ENCODE measurements at places on chromosomes 3 and 15.

DNA sequence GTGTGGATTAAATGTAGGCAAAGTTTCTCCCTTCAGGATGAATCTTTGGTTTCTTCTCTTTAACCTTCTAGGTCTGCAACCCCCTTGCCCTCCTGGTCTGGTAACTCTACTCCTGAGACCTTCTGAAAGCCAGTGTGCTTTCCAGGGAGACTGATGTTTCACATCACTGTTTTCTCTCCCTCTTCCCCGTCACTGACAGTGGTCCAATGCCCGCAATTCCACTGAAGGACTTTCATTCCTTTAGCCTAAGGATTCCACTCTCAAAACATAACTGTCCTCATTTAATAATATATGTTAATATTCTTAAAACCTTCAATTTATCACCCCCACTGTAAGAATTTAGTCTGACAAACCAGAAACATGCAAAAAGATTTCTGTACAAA, 101.5 kb upstream of the CPNE4 start:
- DNase-seq, result no peak

GRCh38 chr3:2166552-2166951, 67.9 kb downstream of the CNTN4 start:
- no peak for DNase-seq

- no peak for DNase-seq
Observed at GRCh38 chr15:61685971-61686370, 374.3 kb downstream of the VPS13C start.

DNA sequence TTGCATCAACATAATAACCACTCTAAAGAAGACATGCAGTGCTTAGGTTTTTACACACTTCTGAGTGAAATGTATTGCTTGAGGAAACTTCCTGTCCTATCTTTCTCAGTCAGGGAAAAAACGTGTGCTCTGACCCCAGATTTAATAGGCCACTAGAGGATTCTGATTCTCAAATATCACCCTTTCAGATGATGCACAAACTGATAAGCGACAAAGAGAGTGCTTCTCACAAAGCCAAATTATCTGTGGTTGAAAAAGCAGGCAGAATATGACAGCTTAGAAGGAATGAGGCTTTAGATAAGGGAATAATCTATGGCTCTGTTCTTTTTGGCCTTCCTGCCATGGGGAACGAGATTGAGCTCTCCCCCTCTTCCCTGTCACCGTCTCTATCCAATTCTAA, 583.4 kb upstream of the SGO1 start:
- DNase-seq, result no peak

DNA sequence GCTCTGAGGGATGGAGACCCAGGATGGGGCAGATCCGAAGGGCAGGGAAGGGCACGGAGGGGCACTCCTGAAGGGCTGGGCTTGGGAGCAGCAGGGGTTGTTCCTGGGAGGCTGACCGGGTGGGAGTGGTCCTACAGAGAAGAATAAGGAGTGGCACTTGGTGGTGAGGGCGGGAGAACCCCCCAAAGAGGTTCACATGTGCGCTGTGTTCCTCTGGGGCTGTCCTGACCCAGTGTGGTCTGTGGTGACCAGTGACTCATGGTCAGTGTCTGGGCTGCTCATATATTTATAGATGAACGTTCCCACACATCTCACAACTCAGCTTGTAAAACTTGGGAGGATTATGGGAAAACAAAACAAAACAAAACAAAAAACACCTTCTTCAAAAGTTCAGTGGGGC, 10.0 kb downstream of the TRPM1 start:
- no peak for DNase-seq

DNA sequence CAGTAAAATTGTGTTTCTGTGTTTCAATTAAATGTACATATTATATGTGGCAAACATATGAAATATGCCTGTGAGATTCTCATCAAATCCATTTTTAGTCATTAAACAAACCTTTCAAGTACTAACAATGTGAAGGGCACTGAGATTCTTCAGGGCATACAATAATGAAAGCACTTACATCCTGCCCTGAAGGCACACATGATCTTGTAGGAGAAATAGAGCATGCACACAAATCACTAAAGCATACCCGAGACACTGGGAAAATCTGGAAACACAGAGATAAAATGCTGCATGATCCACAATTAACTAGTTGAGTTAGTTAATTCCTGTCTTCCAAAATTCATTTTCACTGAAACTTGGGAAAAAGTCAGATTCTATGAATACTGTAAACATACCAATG, 810.5 kb upstream of the NECTIN3 start:
- no peak for DNase-seq

DNA sequence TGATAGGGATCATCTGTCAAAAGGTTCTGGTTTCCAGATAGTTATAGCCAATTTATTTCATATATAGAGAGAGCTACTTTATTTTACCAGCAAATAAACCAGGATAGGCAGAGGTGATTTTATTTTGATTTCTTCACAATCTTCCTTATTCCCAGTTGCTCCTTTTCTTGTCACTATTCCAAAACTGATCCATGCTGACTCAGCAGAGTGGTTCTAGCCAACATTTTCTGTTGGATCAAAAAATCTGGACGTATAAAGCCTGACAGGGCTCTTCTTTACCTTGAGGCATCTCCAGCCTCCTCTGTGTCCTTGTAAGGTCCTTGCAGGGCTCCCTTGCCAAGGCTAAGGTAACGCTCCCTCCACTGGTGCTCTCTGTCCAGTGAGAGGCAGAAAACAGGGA, 15.8 kb downstream of the HDC start:
- no peak for DNase-seq

DNA sequence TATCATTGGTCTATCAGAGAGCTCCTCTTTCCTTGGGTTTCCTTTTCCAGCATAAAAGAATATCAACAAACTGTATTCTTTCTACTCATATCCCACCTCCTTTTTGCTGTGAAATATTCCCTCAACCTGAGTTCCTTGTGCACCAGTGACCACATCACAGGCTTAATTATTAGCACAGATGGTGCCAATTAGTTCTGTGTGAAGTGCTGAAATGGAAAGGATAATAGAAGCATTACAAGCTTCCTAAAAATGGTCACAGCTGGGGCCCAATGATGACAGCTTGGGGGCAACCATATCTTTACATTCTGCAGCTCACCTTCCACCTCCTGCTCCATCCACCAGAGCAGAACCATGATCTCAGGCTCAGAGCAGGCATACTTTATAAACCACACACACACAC, 84.6 kb downstream of the ANO10 start:
- no peak for DNase-seq

DNA sequence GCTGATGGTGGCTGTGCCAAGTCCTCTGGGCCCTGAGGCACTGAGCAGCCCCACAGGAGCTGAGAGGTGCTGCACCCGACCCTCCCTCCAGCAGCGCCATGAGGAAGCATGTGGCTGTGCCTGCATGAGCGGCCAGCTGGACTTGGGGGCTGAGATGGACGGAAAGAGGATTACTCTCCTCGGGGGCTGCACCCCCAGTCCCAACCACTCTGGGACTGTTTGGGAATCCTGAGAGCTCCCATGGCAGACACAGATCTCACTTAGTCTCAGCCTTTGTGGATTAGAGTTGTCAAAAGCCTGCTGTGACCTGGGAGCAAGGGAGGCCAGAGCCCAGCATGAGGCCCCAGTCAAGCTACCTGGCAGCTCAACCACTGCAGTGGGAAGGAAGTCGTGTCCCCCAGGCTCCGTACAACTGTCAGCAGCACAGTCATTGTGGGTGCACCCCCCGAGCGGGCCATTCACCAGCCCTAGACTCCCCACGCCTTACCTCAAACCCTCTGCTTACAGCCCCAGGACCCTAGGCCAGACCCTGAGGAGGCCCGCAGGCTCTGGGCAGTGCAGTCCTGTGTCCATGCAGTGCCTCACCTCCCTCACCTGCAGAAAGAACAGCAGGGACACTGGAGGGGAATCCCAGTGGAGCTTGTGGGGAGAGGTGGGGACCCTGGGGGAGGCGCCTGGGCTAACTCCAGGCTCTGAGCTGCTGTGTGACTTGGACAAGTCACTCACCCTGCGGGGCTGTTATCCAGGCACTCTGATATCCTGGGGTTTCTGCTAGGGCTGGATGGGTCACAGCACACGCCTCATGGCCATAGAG, 17.1 kb downstream of the PRR23E start:
- DNase-seq, result no peak

DNA sequence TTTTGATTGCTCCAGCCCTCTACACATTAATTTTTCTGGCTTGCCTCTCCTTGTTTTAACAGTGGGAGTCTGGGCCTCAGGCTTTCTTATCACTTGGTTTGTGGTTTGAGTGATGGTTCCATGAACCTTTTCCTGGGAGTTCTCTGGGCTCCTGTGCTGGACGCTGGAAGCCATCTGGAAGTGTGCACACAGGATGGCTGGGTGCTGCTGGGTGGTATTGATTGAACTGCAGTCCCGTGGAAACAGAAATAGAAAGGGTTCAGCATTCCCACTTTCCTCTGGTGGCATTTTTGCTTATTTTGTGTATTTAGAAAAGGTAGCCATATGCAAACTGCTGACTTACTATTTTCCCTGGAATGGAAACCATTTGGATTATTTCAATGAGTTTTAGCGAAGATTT, 25.6 kb downstream of the MITF start:
- DNase-seq, result no peak

DNA sequence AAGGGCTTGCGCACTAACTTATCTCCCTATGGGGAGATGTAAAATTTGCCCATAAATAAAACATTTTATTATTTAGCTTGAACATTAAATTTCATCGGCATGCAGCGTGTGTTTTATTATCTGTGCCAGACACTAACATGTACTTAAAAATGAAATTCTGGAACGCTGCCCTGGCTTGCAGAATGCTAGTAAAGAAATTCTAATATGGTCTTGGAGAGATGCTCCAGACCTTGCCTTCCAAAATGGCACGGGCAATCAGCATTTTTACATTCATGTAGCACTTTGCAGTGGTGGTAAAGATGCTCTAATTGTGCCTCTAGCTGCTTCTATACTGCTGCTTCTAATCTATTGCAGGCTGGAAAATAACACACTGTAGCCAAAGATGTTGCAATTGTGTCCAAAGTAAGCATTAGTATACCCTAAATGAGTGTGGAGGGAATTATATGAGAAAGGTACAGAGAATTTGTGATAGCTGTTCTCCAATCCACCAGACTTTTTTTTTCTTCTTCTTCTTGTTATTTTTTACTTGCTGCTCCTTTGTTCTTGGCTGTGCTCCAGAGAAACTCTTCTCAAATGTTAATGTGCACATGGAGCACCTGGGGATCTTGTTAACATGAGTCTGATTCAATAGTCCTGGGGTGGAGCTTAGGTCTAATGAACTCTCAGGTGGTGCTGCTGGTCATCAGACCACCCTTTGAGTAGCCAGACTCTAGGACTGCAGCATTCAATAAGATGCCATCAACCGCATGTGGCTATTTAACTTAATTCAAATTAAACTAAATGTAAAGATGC, 47.3 kb downstream of the CRABP1 start:
- no peak for DNase-seq

DNA sequence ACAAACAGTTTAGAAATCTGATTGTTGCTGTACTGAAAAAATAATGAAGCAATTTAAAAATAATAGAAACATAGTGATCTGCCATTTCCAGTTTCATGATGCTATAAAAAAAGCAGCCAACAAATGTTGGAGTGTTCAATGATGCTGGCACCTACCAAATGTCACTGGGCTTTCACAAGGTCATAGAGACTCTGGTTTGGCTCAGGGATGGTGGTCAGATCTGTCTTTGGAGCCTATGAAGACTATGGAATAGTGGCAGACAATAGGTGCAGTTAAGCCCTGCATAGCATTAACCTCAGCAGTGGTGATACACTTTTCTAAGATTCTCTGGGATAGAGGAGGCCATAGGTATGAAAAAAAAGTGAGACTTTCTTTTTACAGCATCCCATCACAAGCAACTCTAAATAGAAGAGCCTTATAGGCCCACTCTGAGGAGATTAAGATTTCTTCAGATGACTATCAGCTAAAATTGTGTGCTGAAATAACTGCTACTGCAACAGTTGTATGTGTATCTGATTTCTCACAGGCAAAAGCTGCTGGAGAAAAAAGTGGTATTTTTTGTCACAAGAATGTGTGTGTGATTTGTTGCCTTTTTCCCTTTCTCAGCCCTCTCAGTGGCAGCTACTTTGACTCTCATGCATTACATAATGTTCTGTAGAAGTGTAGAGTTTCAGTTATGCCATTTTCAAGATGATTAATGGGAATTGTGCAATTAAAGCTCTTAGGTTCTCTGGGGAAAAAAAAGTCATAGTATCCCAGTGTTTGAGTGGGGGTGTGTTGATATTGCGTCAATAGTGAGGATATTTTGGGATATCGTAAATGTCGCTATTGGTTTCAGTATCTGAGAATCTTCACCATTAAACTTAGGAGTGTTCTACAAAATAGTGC, 137.4 kb downstream of the MBNL1 start:
- no peak for DNase-seq

DNA sequence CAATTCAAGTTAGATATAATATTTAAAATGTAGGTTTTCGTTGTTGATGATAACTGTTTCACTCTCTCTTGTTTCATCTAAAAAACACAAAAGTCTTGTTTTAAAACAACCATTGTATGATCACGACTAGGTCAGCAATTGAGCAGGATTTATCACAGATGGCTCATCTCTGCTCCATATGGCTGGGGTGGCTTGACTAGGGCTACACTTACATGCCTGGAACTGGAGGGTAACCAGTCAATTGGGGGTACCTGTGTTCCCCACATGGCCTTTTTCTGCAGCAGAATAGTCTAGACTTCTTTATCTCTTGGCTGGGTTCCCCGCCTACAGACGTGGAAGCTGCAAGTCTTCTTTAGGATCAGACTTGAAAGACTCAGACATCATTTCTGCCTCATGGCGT, 103.9 kb downstream of the ARPP21 start:
- DNase-seq, result no peak

GRCh38 chr15:28921336-28921735, 35.6 kb downstream of the APBA2 start:
- no peak for DNase-seq

GRCh38 chr15:70199540-70200410, 102.1 kb upstream of the TLE3 start:
- no peak for DNase-seq

DNA sequence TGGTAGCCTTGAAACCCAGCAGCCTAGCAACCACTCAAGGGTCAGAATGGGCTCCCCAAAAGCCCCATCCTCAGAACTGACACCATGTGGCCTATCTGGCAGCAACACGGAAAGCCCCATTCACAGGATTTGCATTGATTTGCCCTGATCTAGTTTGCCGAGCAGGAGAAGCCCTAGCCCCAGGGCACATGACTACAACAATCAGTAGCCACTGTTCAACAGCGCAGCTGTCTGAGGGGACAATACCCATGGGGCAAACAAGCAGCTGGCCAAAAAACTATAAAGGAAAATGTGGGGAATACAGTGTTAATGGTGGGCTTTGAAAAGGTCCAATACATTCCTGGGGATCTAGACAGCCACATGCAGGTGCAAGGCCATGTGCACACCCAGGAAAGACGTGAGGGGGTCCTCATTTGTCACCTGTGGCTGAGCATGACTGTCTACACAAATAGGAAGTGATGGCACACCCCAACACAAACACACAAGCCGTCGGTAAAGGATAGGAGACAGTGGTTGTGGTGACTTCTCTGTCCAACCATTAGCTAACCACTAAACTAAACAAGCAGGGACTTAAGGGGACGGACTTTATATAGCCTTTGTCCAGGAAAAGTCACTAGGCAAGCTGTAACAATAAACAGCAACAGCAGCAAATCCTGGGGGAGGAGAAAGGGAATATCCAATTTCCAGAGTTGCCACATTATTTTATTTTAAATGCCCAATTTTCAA, 113.7 kb downstream of the LRIG1 start:
- no peak for DNase-seq
